Stimulated activated CD8-positive, alpha-beta memory T cell treated with anti-CD3 and anti-CD28 coated beads, Interleukin-7, amount 100 ng/mL, for 24 hours (primary cell): ENCODE measurements at places on chromosomes 7 and 10.

DNA sequence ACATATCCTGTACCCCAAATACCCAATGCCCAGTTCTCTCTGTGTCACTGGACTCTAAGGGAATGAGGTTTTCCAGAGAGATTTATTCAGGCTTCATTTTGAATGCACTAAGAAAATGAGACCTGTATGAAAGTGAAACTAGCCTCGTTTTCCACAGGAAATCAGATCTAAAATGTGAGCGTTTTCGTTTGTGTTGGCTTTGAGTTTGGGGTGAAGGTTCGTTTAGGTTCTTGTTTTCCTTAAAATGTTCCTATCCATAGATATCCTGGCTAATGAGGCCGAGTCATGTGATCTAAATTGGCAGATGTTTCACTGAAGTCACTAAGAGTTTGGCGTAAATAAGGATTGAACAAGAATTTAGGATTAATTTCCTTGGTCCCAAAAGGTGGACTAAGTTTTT is 90.9 kb upstream of the BMPER start:
- DNase-seq, result no peak

- DNase-seq, result no peak
Observed at GRCh38 chr7:51314726-51315125, 1.9 kb downstream of the COBL start.

- no peak for DNase-seq
Observed at GRCh38 chr7:44881610-44882009, 3.7 kb downstream of the PURB start.

DNA sequence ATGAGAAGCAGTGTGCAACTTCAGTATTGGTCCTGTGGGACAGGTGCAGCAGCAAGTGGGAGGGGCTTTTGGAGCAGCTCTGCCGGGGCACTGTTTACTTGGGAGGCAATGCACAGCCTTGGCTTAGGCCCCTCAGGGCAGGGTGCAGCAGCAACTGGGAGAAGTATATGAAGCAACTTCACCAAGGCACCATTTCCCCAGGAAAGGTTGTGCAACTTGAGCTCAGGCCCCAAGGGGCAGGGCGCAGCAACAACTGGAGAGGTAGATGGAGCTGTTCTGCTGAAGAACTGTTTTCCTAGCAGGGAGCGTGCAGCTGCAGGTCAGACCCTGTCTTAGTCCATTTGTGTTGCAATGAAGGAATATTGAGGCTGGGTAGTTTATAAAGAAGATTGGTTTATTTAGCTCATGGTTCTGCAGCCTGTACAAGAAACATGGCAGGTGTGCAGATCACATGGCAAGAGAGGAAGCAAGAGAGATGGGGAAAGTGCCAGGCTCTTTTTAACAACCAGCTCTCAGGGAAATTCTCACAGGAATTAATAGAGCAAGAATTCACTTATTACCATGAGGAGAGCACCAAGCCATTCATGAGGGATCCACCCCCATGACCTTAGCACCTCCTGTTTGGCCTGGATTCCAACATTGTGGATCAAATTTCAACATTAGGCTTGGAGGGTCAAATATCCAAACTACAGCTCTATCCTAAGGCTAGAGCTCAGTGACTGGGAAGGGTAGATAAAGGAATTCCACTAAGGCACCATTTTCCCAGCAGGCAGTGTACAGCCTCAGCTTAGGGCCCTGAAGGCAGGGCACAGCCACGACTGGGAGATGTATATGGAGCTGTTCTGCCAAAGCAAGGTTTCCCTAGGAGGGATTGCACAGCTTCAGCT is 10.9 kb downstream of the GPR141 start:
- no peak for DNase-seq

DNA sequence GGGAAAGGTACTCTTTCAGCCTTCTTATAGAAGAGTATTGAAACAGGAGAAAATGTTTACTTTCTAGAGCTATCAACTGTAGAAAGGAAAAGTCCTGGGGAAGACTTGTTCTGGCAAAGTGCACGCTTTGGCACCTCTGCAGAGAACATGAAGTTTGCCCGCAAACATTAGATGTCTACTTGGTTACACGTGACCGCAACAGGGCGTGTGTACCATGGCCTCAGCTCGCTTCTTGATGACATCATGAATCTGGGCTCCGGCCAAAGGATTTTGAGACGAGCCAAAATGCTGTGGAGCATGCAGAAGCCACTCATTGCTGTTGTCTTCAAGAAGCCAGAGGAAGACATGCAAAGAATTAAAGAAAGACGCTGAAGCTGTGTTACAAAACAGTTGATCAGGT is 8.6 kb upstream of the TAS2R60 start:
- DNase-seq, result no peak

DNA sequence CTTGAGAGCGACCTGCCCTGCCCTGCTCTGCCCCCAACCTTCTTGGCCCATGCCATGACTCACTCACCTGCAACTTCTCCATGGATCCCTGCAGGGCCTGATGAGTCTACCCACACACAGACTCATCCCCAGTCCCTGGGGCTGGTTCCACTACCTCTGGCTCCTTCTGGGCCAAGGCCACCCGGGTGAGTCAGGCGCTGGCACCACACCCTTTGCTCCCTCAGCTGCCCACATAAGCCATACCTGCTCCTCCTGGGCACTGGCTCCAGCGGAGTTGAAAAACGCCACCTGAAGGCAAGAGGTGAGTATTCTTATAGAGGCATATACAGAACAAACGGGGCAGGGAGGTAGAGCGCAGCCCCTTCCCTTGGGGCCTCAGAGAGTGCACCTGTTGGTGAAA is 16.2 kb upstream of the MTPAP start:
- DNase-seq, result no peak

- DNase-seq, result no peak
Observed at GRCh38 chr7:5428478-5429252, 5.0 kb upstream of the TNRC18 start.

GRCh38 chr7:42868480-42868879 is 43.4 kb downstream of the C7orf25 start:
- DNase-seq, result no peak

GRCh38 chr10:6279540-6280267 is 77.0 kb downstream of the PFKFB3 start:
- no peak for DNase-seq

DNA sequence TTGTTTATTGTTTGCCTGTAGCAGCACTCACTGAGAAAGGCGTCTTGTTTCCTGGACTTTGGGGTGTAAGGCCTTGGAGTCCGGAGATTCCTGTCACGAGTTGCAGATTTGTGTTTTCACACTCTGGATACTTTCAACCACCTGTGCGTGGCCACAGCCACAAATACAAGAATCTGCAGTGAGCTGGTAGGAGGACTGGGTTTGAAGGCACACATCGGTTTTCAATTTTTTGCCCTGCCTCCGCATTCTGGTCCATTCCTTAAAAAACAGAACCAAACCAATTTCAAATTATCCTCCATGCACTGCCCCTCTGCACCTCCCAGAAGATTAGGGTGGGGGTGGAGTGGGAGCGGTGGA is 619 bp downstream of the EXOC4 start:
- DNase-seq, result no peak

GRCh38 chr7:24233386-24233785 is 50.6 kb upstream of the NPY start:
- no peak for DNase-seq

DNA sequence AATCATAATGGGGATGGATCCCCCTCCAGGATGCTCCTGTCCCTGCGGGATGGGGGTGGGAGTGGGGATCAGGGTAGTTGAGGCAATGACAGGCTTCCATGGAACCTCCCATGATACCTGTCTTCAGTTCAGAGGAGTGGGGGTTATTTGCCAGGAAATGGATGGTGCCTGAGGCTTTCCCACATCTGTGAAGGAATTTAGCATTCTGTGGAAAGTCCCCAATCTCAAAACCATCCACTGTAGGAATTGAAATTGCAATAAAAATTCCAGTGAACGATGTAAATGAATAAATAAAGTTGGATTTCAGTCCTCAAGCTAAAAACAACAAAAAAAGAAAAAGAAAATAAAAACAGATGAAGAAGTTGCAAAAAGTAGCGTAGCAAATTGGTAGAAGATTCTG is 81.9 kb downstream of the CHRM2 start:
- no peak for DNase-seq

- DNase-seq, result no peak
Observed at GRCh38 chr7:84122582-84123360, 71.8 kb downstream of the SEMA3A start.

GRCh38 chr7:53094827-53095226 is 59.4 kb downstream of the POM121L12 start:
- no peak for DNase-seq

- no peak for DNase-seq
Observed at GRCh38 chr7:35987016-35987415, 166.0 kb upstream of the EEPD1 start.

- no peak for DNase-seq
Observed at GRCh38 chr7:45036317-45036716, 36.3 kb downstream of the CCM2 start.

DNA sequence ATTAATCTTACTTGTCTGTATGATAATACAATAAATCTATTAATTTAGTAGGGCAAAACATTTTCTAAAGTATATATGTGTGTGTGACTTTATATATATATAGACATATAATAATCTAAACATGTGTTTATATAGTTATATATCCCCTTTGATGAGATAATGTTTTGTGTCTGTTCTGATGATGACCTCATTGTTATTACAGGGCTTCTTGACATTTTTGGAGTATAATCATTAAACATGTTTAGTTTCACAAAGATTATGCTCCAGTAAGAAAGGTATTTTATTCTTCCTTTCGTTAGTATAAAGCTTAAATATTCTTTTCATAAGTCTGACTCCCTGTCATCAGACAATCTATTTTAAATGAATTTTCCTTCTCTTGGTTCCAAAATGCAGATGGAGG is 62.3 kb upstream of the CABCOCO1 start:
- no peak for DNase-seq

GRCh38 chr7:142371586-142372377 is 113.9 kb upstream of the PRSS58 start:
- DNase-seq, result no peak

DNA sequence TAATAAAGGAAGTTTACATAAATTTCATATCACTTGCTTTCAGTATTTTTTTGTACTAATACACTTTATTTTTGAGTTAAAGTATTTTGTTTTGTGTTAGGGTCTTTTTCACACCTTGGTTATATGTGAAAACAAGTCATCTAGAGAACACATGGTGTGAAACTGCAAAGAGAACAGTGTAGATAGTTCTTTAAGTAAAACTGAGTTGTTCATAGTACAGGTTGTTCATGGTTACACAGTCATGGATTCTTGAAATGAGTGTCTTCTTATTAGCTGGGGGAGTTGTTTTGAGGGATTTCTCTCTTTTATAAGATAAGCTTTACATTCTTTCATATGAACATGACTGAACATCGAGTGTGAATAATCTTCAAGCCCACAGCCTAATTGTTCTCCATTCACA is 244.2 kb downstream of the THSD7A start:
- DNase-seq, result no peak

DNA sequence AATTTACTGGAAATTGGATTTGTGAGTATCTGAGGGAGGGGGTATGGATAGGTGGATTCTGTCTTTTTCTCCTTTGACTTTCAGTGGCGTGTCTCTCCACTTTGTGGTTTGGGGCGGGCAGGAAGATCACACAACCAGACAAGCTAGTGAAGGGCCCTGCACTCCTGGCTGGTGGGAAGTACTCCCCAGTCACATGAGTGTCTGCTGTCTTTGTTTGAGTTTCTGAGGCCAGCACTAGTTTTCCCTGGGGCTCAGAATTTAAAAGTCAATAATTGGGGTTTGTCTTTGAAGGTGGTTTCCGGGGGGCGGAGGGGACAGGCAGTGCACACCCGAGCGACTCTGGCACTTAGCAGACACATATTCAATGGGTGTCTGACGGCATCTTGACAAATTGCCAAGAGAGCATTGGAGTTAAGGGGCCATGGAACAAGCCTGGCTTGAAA is 120.1 kb downstream of the WDFY4 start:
- no peak for DNase-seq

- DNase-seq, result no peak
Observed at GRCh38 chr10:104090611-104091010, 4.9 kb upstream of the COL17A1 start.

GRCh38 chr7:90599892-90600555 is 3.9 kb downstream of the CDK14 start:
- no peak for DNase-seq

DNA sequence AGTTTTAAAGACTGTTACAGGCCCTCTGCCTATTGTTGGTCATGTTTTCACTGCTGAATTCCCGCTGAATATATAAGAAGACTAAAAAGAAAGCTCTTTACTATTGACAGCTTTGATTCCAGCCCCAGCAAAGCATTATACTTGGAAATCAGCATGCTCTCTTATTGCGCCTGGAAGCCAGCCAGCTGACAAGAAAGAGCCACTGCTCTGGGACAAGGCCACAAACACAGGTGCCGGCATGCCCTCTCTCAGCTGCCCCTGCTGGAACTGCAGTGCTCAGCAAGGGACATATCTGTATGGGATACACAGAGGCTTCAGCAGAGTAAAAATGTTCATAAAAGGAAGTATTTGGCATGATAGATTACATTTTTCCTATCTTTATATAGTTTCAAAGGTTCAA is 523.9 kb downstream of the ADRA2A start:
- no peak for DNase-seq

GRCh38 chr10:5960070-5960972 is 17.0 kb downstream of the IL15RA start:
- no peak for DNase-seq

DNA sequence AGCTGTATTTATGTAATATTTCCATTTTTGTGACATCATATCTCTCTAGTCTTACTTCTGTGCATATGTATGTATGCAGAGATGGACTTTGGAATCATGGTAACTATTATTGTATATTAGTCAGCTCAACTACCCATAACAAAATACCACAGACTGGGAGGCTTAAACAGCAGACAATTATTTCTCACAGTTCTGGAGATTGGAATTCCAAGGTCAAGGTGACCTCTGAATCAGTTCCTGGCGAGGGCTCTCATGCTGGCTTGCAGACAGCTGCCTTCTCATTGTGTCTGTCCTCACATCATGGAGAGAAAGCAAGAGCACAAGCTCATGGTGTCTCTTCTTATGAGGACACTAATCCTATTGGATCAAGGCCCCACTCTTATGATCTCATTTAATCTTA is 79.1 kb downstream of the RAMP3 start:
- DNase-seq, result no peak

DNA sequence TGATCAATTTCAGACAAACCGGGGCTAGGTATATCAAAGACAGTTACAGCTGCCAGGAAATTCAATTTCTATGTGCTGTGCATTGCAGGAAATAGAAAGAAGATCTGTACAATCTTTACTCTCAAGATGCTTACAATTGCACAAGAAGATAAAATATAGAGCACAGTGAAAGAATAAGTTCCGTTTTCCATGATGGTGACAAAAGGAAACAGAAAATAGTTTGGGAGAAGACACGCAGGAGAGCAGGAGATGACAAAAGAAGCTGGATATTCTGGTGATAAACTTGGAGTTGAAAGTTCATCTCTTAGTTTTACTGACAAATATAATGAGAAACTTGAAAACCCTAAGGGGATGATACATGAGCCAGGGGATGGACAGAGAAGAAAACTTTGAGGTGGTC is 646.0 kb downstream of the PARD3 start:
- no peak for DNase-seq

DNA sequence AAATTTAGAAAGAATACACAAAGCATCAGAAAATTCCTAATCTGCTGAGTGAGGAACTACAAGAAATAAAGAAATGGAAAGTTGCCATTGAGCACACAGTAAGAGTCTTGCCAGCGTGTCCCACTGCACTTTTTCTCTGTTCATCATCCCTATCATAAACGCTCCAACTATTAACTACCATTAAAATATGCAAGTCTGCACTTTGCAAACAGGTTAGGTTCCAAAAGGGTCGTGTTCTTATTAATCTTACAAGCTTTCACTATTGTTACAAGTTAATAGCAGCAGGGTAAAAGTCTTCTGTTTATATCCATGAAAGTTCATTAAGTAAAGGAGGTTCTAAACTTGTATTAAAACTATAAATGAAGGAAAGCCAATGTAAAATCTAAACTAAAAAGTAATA is 5.2 kb upstream of the JMJD1C start:
- no peak for DNase-seq
